Activated CD8-positive, alpha-beta T cell treated with anti-CD3 and anti-CD28 coated beads, Interleukin-2, amount 10 ng/mL, durations not matched to agents 7 days and 5 days (primary cell): ENCODE measurements at places on chromosomes 2 and 18. TPM values are rescaled to one million over a fixed set of nuclear protein-coding genes. Genes with fewer than 3 reads are reported as not detected.

Gene GALNT3
- total RNA-seq: 5.8 TPM

Gene LRATD1
- not detected for total RNA-seq

Gene AFF3
- total RNA-seq: 7.1 TPM

Gene IL1RL2
- not detected for total RNA-seq

Gene IL1R1
- not detected for total RNA-seq

Gene PPP1R1C
- total RNA-seq: not detected

Gene FN1
- total RNA-seq: 0.21 TPM

Gene ERFE
- 0.37 TPM for total RNA-seq

Gene DYNAP
- not detected for total RNA-seq

Gene ABHD3
- 57.5 TPM for total RNA-seq

Gene EGR4
- not detected for total RNA-seq

Gene REEP1
- not detected for total RNA-seq

Gene RAB6C
- total RNA-seq: not detected

Gene LPIN1
- total RNA-seq: 54.7 TPM

Gene LHCGR
- not detected for total RNA-seq

Gene REG3A
- not detected for total RNA-seq

Gene POTEJ
- not detected for total RNA-seq

Gene UGT1A10
- total RNA-seq: not detected

Gene MAP2
- not detected for total RNA-seq

Gene UGT1A8
- not detected for total RNA-seq

Gene METTL4
- total RNA-seq: 22.2 TPM

Gene CYTIP
- total RNA-seq: 222 TPM

Gene MATN3
- not detected for total RNA-seq

Gene SALL3
- not detected for total RNA-seq

Gene TSGA10
- total RNA-seq: 6.9 TPM

Gene IL37
- total RNA-seq: not detected

Gene POTEF
- total RNA-seq: not detected

Gene GAREM2
- 2.8 TPM for total RNA-seq

Gene FOSL2
- total RNA-seq: 40.9 TPM

Gene RAB17
- total RNA-seq: 0.16 TPM

Gene CXCR4
- 219 TPM for total RNA-seq

Gene UPP2
- not detected for total RNA-seq

Gene MROH2A
- not detected for total RNA-seq

Gene GKN2
- not detected for total RNA-seq

Gene CYP1B1
- 2.3 TPM for total RNA-seq

Gene GRB14
- total RNA-seq: not detected

Gene APCDD1
- not detected for total RNA-seq

Gene CRYBA2
- not detected for total RNA-seq

Gene FOXD4L1
- 0.21 TPM for total RNA-seq

Gene NT5DC4
- total RNA-seq: not detected

Gene SCYGR4
- not detected for total RNA-seq

Gene TGFA
- total RNA-seq: not detected

Gene TSPYL6
- not detected for total RNA-seq

Gene KCNK3
- total RNA-seq: not detected

Gene MAPRE3
- 0.95 TPM for total RNA-seq

Gene IL1F10
- not detected for total RNA-seq

Gene DTNA
- not detected for total RNA-seq

Gene SCN3A
- not detected for total RNA-seq

Gene ZNF512
- total RNA-seq: 37.0 TPM

Gene KCNIP3
- not detected for total RNA-seq

Gene SP110
- total RNA-seq: 128 TPM

Gene BCL2
- 140 TPM for total RNA-seq

Gene IL1B
- not detected for total RNA-seq

Gene TXNDC2
- total RNA-seq: not detected

Gene EML6
- total RNA-seq: 0.78 TPM

Gene KCNJ13
- total RNA-seq: not detected

Gene PRKAG3
- not detected for total RNA-seq
